ENCODE measurements at places on chromosomes 13 and 19. TPM values are rescaled to one million over a fixed set of nuclear protein-coding genes. Genes with fewer than 3 reads are reported as not detected.
A peak's percentile ranks its signal among the peaks of the same experiment; 100 is the strongest.

DNA sequence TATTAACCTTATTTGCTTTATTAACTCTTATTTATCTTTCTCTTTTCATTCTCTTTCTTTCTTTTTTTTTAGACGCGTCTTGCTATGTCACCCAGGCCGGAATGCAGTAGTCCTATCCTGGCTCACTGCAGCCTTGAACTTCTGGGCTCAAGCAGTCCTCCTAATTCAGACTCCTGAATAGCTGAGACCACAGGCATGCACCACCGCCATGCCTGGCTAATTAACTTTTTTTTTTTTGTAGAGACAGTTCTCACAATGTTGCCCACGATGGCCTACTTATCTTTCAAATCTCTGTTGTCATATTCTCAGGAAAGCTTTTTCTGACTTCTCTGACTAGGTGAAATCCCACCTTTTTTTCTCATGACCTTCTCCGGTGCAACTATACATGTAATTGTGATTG is 7.8 kb upstream of the SPRY2 start:
- H3K4me3 ChIP-seq, result no peak overlapping the region
- DNase-seq, result no peak
- peaks cover 28% of the 10 kb centered on the region for H3K27me3 ChIP-seq
- no peaks in the 10 kb centered on the region for H3K36me3 ChIP-seq
- no peak overlapping the region for H3K27ac ChIP-seq
- no peaks in the 10 kb centered on the region for H3K4me1 ChIP-seq

DAND5 gene
- total RNA-seq, result not detected

DNA sequence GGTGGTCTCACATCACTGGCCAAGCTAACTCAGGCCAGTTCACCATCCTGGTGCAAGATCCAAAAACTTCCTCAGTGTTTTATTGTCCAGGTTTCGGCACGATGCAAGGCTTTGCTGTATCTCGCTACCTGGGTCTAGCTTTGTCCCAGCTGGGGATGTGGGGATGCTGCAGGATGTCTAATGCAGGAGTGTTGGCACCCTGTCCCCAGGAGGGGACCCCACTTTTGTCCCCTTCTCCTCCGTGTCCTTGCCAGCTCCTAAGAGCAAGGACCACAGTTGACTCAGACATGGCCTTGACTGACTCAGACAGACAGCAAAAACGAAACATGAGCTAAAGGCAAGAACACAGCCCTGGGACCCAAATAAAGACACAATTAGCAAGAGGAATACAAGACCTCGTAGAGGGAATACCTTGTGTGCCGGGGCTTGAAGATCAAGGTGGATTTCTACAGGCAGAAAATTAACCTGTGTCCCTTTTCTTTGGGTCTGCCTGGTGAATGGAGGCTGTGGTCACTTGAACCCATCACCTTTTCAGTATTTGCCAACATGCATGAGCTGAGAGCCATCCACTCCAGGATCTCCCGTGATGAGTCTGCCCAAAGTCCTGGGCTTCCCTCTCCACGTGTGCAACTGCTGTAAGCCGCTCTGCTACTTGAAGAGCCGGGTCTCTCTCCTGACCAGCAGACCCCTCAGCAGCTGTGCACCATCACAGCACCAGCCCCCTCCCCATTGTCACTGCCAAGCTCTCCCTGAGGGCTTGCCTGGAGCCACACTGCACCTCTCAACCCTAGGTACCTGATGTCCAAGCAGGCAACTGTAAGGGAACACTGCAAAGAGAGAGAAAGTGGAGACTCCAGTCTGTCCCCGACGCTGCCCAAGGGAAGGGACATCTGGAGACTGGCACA is 149.5 kb upstream of the ZNF507 start:
- no peaks in the 10 kb centered on the region for H3K27me3 ChIP-seq
- H3K27ac ChIP-seq, result no peak overlapping the region
- no peaks in the 10 kb centered on the region for H3K36me3 ChIP-seq
- no peak for DNase-seq

ERFL gene
- total RNA-seq, result 1.3 TPM

CEACAM18 gene
- not detected for total RNA-seq

DNA sequence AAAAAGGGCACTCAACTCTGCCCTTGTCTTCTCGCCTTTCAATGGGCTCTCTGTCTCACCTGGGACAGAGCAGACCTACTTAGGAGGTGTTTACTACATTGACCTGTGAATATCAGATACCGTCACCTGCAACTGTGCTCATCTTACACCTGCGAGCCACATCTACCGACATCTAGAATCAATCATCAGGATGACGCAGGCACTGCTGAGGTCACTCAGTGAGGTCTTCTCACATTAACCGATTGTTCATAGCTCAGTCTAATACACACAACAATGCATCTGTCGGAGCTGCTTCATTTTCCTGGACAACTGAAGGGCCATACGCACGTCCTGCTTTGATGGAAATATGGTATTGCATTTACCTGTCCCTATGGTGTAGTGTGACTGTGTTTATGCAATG is 211.9 kb downstream of the FGF9 start:
- H3K27ac ChIP-seq, result no peak overlapping the region
- H3K4me1 ChIP-seq, result peaks cover 6% of the 10 kb centered on the region
- no peak for DNase-seq
- peaks cover 2% of the 10 kb centered on the region for H3K27me3 ChIP-seq
- no peaks in the 10 kb centered on the region for H3K36me3 ChIP-seq

- H3K27me3 ChIP-seq, result no peaks in the 10 kb centered on the region
- no peak for DNase-seq
- H3K4me3 ChIP-seq, result no peak overlapping the region
- H3K27ac ChIP-seq, result no peak overlapping the region
- no peaks in the 10 kb centered on the region for H3K4me1 ChIP-seq
- no peaks in the 10 kb centered on the region for H3K36me3 ChIP-seq
Observed at GRCh38 chr13:89746554-89746953, 1600.9 kb upstream of the MIR17HG start.

GRCh38 chr19:46615966-46616365 is 8.9 kb downstream of the PTGIR start:
- H3K27me3 ChIP-seq, result no peaks in the 10 kb centered on the region
- H3K36me3 ChIP-seq, result peaks cover 3% of the 10 kb centered on the region
- H3K27ac ChIP-seq, result peak overlapping the region; percentile 68
- no peak overlapping the region for H3K4me3 ChIP-seq
- H3K4me1 ChIP-seq, result peaks cover 69% of the 10 kb centered on the region
- no peak for DNase-seq

- no peaks in the 10 kb centered on the region for H3K4me1 ChIP-seq
- DNase-seq, result no peak
- no peaks in the 10 kb centered on the region for H3K27me3 ChIP-seq
- no peak overlapping the region for H3K4me3 ChIP-seq
- H3K27ac ChIP-seq, result no peak overlapping the region
- H3K36me3 ChIP-seq, result no peaks in the 10 kb centered on the region
Observed at GRCh38 chr13:85508683-85509329, 290.4 kb downstream of the SLITRK6 start.

SGCG gene
- not detected for total RNA-seq

GRCh38 chr13:77789376-77789775 is 91.9 kb downstream of the SLAIN1 start:
- H3K4me1 ChIP-seq, result no peaks in the 10 kb centered on the region
- H3K36me3 ChIP-seq, result peaks cover 19% of the 10 kb centered on the region
- H3K4me3 ChIP-seq, result no peak overlapping the region
- H3K27ac ChIP-seq, result no peak overlapping the region

RFX1 gene
- total RNA-seq, result 15.2 TPM

DNA sequence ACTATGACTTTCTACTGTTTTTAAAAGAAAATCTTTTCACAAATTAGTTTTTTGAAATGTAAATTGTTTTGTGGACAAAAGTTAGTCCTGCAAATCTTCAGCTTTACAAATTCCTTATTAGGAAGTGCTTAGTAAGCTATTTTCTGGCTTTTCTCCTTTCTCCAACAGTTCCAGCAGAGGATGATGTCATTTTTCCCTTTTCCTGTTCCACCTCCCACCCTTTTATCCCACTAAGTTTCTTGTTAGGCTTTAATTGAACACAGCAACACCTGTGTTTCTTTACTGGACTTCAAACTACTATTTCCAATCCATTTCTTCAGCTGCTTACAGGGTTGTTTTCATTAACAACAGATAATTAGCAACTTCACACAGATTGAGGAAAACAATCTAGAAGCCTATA is 389.2 kb downstream of the NDFIP2 start:
- no peaks in the 10 kb centered on the region for H3K4me1 ChIP-seq
- no peak for DNase-seq
- H3K36me3 ChIP-seq, result no peaks in the 10 kb centered on the region
- no peak overlapping the region for H3K4me3 ChIP-seq
- H3K27ac ChIP-seq, result no peak overlapping the region
- H3K27me3 ChIP-seq, result no peaks in the 10 kb centered on the region

TRPM4 gene
- 1.1 TPM for total RNA-seq

- peak; percentile 30 for DNase-seq
- H3K4me1 ChIP-seq, result peaks cover 55% of the 10 kb centered on the region
- no peak overlapping the region for H3K4me3 ChIP-seq
- H3K36me3 ChIP-seq, result peaks cover 16% of the 10 kb centered on the region
- H3K27ac ChIP-seq, result peak overlapping the region; percentile 13
Observed at GRCh38 chr13:111202745-111203144, 87.6 kb downstream of the ARHGEF7 start.

KCTD4 gene
- total RNA-seq, result not detected

GRCh38 chr13:106110241-106110855 is 425.1 kb downstream of the EFNB2 start:
- no peaks in the 10 kb centered on the region for H3K36me3 ChIP-seq
- DNase-seq, result no peak
- H3K27ac ChIP-seq, result no peak overlapping the region
- H3K27me3 ChIP-seq, result no peaks in the 10 kb centered on the region

GRCh38 chr13:76939215-76939614 is 9.1 kb upstream of the ACOD1 start:
- H3K36me3 ChIP-seq, result no peaks in the 10 kb centered on the region
- no peak overlapping the region for H3K27ac ChIP-seq
- H3K4me3 ChIP-seq, result no peak overlapping the region

GRCh38 chr13:25186187-25186586 is 14.1 kb upstream of the AMER2 start:
- no peak for DNase-seq
- H3K27ac ChIP-seq, result no peak overlapping the region
- H3K27me3 ChIP-seq, result peaks cover 32% of the 10 kb centered on the region

OR4F17 gene
- total RNA-seq, result not detected

CERS1 gene
- total RNA-seq, result not detected

TMEM59L gene
- total RNA-seq, result 0.24 TPM

- H3K27ac ChIP-seq, result no peak overlapping the region
- peaks cover 1% of the 10 kb centered on the region for H3K36me3 ChIP-seq
- H3K4me1 ChIP-seq, result no peaks in the 10 kb centered on the region
- H3K4me3 ChIP-seq, result no peak overlapping the region
- peaks cover 1% of the 10 kb centered on the region for H3K27me3 ChIP-seq
- DNase-seq, result no peak
Observed at GRCh38 chr13:100493418-100493817, 95.2 kb downstream of the GGACT start.

DNA sequence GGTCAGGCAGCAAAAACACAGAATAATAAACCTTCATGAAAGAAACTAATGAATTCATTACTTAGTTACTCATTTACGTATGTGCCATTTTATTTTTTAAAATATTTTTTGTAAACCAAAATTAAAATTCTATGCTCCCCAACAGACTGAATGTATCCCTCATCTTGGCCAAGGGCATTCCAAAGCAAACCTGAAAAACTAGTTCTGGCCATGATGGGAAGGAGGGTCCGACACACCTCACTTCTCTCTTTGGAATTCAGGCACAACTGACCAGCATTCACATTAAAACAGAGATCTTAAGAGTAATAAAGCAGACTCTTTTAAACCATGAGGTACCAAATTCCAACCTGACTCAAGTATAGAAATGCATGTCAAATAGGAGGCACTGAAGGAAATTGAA is 1576.9 kb upstream of the SPRY2 start:
- no peaks in the 10 kb centered on the region for H3K36me3 ChIP-seq
- no peaks in the 10 kb centered on the region for H3K4me1 ChIP-seq
- no peak for DNase-seq

- peaks cover 2% of the 10 kb centered on the region for H3K27me3 ChIP-seq
- no peaks in the 10 kb centered on the region for H3K36me3 ChIP-seq
- DNase-seq, result no peak
- no peaks in the 10 kb centered on the region for H3K4me1 ChIP-seq
Observed at GRCh38 chr13:94641409-94641941, 39.8 kb downstream of the GPR180 start.

BRSK1 gene
- total RNA-seq, result 5.6 TPM

SIGLECL1 gene
- total RNA-seq, result not detected

Measured in activated CD4-positive, alpha-beta memory T cell treated with anti-CD3 and anti-CD28 coated beads for 36 hours (primary cell).